ENCODE measurements at places on chromosomes 2 and 18. TPM values are rescaled to one million over a fixed set of nuclear protein-coding genes. Genes with fewer than 3 reads are reported as not detected.

ARHGEF4 gene
- total RNA-seq, result 43.2 TPM

TNFAIP6 gene
- 0.41 TPM for total RNA-seq

MC5R gene
- 2.9 TPM for total RNA-seq

ZNF521 gene
- 17.1 TPM for total RNA-seq

LCT gene
- total RNA-seq, result not detected

STAMBP gene
- total RNA-seq, result 14.3 TPM

CPO gene
- not detected for total RNA-seq

NPAS2 gene
- total RNA-seq, result 6.5 TPM

EVX2 gene
- total RNA-seq, result not detected

LRATD1 gene
- 29.8 TPM for total RNA-seq

IKZF2 gene
- total RNA-seq, result 11.0 TPM

SPOPL gene
- 24.1 TPM for total RNA-seq

PPP1R1C gene
- total RNA-seq, result under 0.01 TPM

SNORC gene
- total RNA-seq, result 2.4 TPM

PSTPIP2 gene
- 0.41 TPM for total RNA-seq

DCAF17 gene
- 70.5 TPM for total RNA-seq

SRD5A2 gene
- total RNA-seq, result not detected

SLC30A3 gene
- 0.82 TPM for total RNA-seq

ST6GAL2 gene
- total RNA-seq, result 144 TPM

MERTK gene
- 2.4 TPM for total RNA-seq

RPL37A gene
- 3,585 TPM for total RNA-seq

TLX2 gene
- not detected for total RNA-seq

NTSR2 gene
- total RNA-seq, result 0.82 TPM

ASAP2 gene
- total RNA-seq, result 32.2 TPM

DLX2 gene
- total RNA-seq, result 2.9 TPM

MC4R gene
- 3.3 TPM for total RNA-seq

PROKR1 gene
- 0.82 TPM for total RNA-seq

SERPINB4 gene
- total RNA-seq, result not detected

NRBP1 gene
- total RNA-seq, result 68.9 TPM

DSC1 gene
- total RNA-seq, result not detected

MYO7B gene
- under 0.01 TPM for total RNA-seq

CYP27A1 gene
- total RNA-seq, result 2.9 TPM

PAX8 gene
- under 0.01 TPM for total RNA-seq

MPP4 gene
- under 0.01 TPM for total RNA-seq

CTNNA2 gene
- total RNA-seq, result 182 TPM

REG1A gene
- total RNA-seq, result not detected

TRIM54 gene
- total RNA-seq, result not detected

BOLL gene
- not detected for total RNA-seq

TRIM43 gene
- not detected for total RNA-seq

Data from frontal cortex (tissue), 4 donors.